ENCODE measurements at places on chromosomes 16 and 17.

GRCh38 chr17:77436058-77436442 is 295.3 kb downstream of the SEC14L1 start:
- DNase-seq, result peak; percentile 76

- no peak for DNase-seq
Observed at GRCh38 chr17:58339755-58340404, 11.3 kb upstream of the TSPOAP1 start.

- peak; percentile 6 for DNase-seq
Observed at GRCh38 chr17:10612957-10613744, 44.0 kb downstream of the MYH3 start.

DNA sequence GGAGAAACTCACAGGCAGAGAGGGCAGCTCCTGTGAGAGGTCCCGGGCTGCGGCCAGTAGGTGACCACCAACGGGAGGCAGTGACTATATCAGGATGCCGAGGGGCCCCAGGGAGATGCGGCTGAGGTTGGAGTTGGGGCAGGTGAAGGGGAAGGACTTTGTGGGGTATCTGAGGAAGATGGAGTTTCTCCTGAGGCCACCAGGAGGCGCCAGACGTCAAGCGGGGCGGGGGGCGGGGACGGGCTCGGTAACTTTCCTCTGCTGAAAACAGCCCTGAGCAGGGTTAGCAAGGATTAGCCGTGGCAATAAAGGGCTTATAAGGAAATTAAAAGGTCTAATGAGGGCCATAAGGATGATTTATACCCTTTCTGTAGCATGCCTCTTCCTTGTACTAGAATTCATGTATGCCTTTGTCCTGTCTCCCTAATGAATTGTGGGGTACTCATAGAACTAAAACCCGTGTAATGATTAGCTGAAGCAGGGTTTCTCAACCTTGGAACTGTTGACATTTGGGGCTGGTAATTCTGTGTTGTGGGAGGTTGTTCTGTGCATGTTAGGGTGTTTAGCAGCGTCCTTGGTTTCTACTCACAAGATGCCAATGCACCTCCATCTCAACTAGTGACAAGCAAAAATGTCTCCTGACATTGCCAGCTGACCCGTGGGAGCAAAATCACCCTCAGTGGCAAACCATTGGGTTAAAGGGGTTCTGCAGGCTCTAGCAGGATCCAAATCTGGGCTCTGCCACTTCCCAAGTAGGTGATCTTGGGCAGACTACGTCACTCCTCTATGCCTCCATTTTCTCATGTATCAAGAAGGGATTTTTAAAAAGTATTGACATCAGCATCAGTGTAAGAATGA is 74.8 kb upstream of the GRIN2A start:
- peak; percentile 1 for DNase-seq

- no peak for DNase-seq
Observed at GRCh38 chr17:37054894-37055293, 106.1 kb downstream of the AATF start.

- no peak for DNase-seq
Observed at GRCh38 chr16:138049-138417, 440 bp downstream of the NPRL3 start.

DNA sequence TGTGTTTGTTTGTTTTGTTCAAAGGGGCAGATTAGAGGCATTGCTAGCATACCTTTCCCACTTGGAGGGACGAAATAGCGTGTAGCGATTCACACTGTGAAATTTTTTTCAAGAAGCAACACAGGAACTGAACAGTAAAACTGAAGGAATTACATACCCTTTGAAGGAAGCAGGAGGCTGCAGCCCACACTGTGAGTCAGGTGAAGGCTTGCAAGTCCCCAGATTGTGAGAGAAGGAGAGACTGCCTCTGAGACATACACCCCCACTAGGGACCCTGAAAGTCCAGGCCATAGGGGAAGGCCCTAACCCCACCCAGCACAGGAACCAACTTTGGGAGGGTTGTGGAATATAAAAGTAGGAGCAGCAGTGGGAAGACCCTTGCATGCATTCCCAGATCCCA is 69.6 kb upstream of the HS3ST3A1 start:
- DNase-seq, result no peak

DNA sequence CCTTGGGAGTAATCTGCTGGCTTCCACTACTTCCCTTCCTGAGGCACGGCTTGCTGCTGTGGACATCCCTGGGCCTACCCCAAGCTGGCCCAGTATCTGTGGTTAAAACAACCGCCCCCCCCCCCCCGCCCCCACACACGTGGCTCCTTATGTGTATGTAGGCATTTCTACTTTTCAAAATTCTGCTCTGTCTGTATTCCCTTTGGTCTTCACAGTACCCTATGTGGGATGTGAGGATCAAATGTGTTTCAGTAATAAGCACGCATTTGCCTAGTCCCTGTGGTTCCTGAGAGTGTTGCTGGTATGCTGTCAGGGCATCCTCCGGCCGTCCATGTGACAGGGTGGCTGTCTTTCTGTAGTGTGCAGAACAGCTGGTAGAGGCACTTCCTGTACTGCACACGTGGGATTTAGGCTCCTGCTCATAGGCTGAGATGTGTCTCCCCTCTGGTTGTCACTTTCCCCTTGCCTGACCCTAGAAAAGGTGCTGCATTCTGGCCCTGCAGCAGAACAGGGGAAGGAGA is 2.2 kb downstream of the NT5M start:
- DNase-seq, result no peak

DNA sequence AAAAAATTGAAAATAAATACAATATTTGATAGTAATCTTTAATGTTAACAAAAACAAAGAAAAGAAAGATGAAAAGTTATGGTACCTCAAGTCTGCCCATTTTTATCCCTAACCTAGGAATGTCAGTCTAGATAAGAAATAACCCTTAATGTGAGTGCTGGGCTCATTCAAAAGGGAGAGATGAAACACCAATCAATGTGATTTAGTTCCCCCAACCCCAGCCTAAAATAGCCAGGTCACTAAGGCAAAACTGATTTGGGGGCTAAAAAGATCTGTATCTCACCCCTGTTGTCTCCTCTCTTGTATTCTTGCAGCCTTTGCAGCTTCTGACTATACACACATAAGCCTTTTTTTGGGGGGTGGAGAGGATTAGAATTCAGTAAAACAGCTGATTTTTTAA is 3.2 kb upstream of the IGF2BP1 start:
- DNase-seq, result no peak

GRCh38 chr17:70750983-70751382 is 581.7 kb downstream of the KCNJ2 start:
- no peak for DNase-seq

All from fibroblast of pulmonary artery (primary cell).